ENCODE measurements at places on chromosomes 7 and 10.

DNA sequence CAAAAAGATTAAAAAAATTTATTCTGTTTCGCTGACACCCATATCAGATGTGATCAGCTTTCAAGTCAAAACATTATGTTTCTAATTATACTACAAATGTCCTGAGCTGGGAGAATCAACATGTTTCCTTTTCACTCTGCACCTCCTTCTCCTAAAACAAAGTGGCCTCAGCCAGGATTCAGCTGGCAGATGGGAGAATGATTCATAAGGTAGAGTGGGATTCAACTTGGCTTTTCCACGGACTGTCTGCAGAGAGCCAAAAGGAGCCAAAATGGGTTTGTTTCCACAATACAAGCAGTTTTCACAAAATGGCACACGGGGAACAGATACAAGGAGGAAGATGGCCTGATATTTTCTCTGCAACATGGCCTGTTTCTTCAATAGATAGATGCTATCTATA lies 376.5 kb upstream of the PRKCQ start:
- H3K4me1 ChIP-seq: no peaks in the 10 kb centered on the region
- no peak overlapping the region for H3K4me3 ChIP-seq
- no peak for DNase-seq
- H3K36me3 ChIP-seq: no peaks in the 10 kb centered on the region
- H3K27me3 ChIP-seq: no peaks in the 10 kb centered on the region
- H3K27ac ChIP-seq: no peak overlapping the region

- H3K27me3 ChIP-seq: no peaks in the 10 kb centered on the region
- no peak overlapping the region for H3K4me3 ChIP-seq
- no peak overlapping the region for H3K27ac ChIP-seq
- no peaks in the 10 kb centered on the region for H3K36me3 ChIP-seq
- DNase-seq: no peak
These were observed 135.1 kb upstream of the TRIM24 start for GRCh38 chr7:138324941-138325340.

DNA sequence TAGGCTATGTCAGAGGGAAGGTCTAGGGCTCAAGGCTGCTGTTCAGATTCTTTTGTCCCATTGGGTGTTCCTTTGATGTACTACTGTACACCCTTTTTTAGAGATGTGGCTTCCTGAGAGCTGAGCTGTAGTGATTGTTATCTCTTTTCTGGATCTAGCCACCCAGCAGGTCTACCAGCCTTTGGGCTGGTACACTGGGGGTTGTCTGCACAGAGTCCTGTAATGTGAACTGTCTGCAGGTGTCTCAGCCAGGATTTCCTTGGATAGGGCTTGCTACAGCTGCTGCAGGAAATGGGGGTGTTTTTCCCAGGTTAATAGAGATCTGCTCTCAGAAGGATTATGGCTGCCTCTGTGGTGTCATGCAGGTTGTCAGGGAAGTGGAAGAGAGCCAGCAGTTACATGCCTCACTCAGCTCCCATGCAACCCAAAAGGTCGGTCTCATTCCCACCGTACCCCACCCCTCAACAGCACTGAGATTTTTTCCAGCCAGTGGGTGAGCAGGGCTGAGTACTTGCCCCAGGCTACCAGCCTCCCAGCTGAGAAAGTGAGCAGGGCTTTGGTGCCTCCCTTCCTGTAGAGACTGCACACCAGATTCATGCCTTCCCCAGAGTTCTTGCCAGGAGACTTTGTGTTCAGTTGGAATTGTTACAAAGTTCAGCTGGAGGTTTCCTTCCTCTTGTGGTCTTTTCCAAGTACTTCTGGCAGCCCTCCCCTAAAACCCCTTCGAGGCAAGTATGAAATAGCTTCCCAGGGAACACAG lies 63.3 kb downstream of the ZNF107 start:
- no peaks in the 10 kb centered on the region for H3K36me3 ChIP-seq
- H3K27me3 ChIP-seq: no peaks in the 10 kb centered on the region
- no peak for DNase-seq
- H3K27ac ChIP-seq: no peak overlapping the region
- no peaks in the 10 kb centered on the region for H3K4me1 ChIP-seq

DNA sequence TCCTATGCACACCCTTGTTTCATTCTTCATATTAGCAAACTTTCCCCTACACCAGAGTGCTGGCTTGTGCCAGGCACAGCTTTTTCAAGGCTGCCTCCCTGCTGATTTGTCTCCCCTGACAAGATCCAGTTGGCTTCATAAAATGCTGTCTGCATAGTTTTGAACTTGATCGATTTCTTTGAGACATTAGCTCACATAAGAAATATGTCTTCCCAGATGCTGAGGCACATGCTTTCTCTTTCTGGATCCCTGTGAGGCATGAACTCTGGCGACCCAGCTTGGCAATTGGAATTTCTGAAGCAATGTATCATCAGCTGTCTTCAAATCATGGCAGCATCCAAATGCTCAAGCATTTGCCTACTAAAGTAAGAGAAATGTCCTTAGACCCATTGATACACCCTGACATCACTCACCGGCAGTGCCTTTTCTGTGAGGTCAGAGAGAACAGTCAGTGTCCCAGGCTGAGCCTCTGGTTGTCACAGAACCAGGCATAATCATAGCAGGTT lies 616.4 kb upstream of the GHITM start:
- no peaks in the 10 kb centered on the region for H3K36me3 ChIP-seq
- no peak overlapping the region for H3K27ac ChIP-seq
- no peak overlapping the region for H3K4me3 ChIP-seq
- no peaks in the 10 kb centered on the region for H3K27me3 ChIP-seq

GRCh38 chr10:115861864-115862263 lies 411.1 kb downstream of the GFRA1 start:
- peaks cover 3% of the 10 kb centered on the region for H3K4me1 ChIP-seq
- H3K36me3 ChIP-seq: no peaks in the 10 kb centered on the region
- no peaks in the 10 kb centered on the region for H3K27me3 ChIP-seq
- H3K27ac ChIP-seq: no peak overlapping the region
- H3K4me3 ChIP-seq: no peak overlapping the region
